Erythroblast (primary cell): ENCODE measurements at places on chromosomes 1 and 21.

- no peak for DNase-seq
Observed at GRCh38 chr21:31618696-31619430, 40.6 kb upstream of the SOD1 start.

GRCh38 chr1:53160924-53161378 is 18.5 kb upstream of the SLC1A7 start:
- DNase-seq = no peak

- no peak for DNase-seq
Observed at GRCh38 chr1:228977307-228977706, 242.0 kb downstream of the RHOU start.

GRCh38 chr1:211843018-211843417 is 12.5 kb upstream of the LPGAT1 start:
- no peak for DNase-seq

- DNase-seq = peak; percentile 39
Observed at GRCh38 chr1:156705321-156705917, at the start of gene CRABP2. TSS of gene CRABP2 (minus strand) at chr1:156705583. CDS start at chr1:156705446, 137 bp downstream.
